Adipose tissue (tissue), 3 donors: ENCODE measurements at places on chromosomes 1 and 21. TPM values are rescaled to one million over a fixed set of nuclear protein-coding genes. Genes with fewer than 3 reads are reported as not detected.

FLG2 gene
- polyA plus RNA-seq: not detected

HENMT1 gene
- polyA plus RNA-seq: 1.6 TPM

WNT3A gene
- polyA plus RNA-seq: not detected

CNR2 gene
- polyA plus RNA-seq: 0.11 TPM

MYOM3 gene
- polyA plus RNA-seq: 0.33 TPM

ECE1 gene
- 63.8 TPM for polyA plus RNA-seq

SERTAD4 gene
- polyA plus RNA-seq: 1.3 TPM

HFM1 gene
- polyA plus RNA-seq: 0.21 TPM

ST6GALNAC5 gene
- 0.79 TPM for polyA plus RNA-seq

ELAPOR1 gene
- 0.79 TPM for polyA plus RNA-seq

BSDC1 gene
- polyA plus RNA-seq: 43.1 TPM

CDC42BPA gene
- 11.7 TPM for polyA plus RNA-seq

TCP10L gene
- polyA plus RNA-seq: not detected

LDLRAD1 gene
- polyA plus RNA-seq: not detected

PAX7 gene
- not detected for polyA plus RNA-seq

LRRC7 gene
- polyA plus RNA-seq: 0.04 TPM

NUP210L gene
- not detected for polyA plus RNA-seq

DNALI1 gene
- polyA plus RNA-seq: 10.6 TPM

SCP2 gene
- polyA plus RNA-seq: 58.3 TPM

SLC22A15 gene
- polyA plus RNA-seq: 2.2 TPM

PRCC gene
- polyA plus RNA-seq: 16.6 TPM

A3GALT2 gene
- not detected for polyA plus RNA-seq

FCN3 gene
- polyA plus RNA-seq: 8.8 TPM

RASAL2 gene
- 3.3 TPM for polyA plus RNA-seq

C4BPA gene
- polyA plus RNA-seq: 1.5 TPM

LYPD8 gene
- polyA plus RNA-seq: not detected

ARHGEF16 gene
- 4.6 TPM for polyA plus RNA-seq

PLA2G2A gene
- polyA plus RNA-seq: 94.3 TPM

TP73 gene
- 0.24 TPM for polyA plus RNA-seq
